Right cardiac atrium (tissue), 5 donors: ENCODE measurements at places on chromosomes 5 and 9.
A peak's percentile ranks its signal among the peaks of the same experiment; 100 is the strongest.

DNA sequence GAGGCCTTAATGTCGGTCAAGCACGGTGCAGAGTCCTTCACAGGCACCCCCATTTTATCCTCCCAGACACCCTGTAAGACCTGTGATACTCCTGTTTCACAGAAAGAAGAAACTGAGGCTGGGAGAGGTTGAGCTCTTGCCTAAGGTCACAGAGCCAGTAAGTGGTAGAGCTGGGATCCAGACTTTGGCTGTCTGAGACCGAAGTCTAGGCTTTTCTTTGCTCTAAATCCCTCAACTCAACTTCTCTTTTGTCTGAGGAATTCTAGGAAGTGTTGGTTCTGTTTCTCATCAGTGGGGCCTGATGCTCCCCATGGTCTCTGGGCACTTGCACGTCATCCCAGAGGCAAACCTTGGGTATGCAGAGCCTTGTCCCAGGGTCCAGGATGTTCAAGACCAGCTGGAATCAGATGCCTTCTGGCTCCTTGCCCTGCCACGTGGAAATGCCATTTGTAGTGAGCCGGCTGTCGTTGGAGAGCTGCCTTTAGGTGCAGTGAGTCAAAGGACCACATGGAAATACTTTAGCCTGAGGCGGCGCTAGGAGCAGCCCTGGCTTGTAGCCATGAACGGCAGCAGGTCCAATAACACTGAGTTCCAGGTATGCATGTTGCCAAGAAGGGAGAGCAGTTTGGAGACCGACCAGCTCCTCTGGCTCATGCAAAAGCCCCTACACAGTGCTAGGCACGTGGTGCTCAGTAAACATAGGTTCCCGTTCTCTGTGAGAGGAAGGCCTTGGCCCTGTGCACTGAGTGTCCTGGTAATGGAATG lies 9.2 kb downstream of the DCANP1 start:
- peak; percentile 65 for DNase-seq

GRCh38 chr9:125260561-125260960 lies 1.1 kb upstream of the GAPVD1 start:
- no peak for DNase-seq

DNA sequence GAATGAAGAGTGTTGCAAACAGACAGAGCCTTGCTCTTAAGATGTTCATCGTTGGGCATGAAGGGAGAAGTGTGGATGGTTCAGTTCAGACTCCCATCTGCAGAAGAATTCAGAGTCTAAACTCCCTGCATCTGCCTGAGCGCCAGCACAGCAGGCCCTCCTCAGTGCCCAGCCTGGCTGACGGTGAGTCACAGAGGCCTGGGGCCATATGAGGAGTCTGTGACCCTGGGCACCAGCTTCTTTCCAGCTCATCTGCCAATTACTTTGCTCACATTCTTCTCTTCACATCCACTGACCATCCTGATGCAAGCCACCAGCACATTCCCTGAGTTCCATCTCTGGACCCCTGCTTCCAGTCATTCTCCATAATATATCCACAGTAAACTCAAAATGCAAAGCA lies 401.1 kb upstream of the TRPC7 start:
- DNase-seq = no peak

DNA sequence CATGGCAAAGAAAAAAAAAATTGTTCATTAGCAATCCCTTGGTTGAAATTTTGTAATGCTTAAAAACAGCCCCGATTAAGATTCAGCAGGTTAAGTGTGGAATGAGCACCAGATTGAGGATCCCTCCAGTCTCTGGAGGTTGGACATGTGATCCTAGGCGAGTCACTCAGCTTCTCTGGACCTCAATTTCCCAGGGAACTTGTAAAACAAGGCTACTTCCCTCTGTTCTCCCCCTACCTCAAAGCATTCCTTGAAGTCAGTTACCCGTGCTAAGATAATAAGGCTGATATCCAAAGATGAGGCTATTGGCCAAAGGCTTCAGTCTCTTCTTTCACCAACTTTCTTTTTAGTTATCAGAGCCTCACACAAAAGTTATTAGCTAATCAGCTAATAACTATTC lies 2.9 kb downstream of the KLHL3 start:
- DNase-seq = no peak

DNA sequence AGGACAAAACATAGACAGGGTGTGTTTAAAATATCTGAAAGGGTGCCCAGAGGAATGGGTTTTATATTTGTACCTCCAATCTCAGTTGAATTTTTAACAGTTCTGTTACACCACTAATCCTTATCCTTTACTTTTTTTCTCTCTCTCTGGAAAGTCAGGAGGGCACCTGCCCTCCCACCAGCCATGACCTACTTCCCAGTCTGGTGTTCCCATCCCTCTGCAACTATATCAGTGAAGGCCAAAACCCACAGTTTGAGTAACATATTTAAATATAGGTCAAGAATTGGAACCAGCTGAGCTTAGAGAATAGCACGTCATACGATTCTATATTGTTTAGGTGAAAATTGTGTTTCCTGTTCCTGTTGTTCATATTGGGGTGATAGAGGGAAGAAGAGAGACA lies 229.8 kb downstream of the NTRK2 start:
- DNase-seq = no peak

- DNase-seq = no peak
These were observed 190.3 kb upstream of the NMUR2 start for GRCh38 chr5:152595405-152595804.

- no peak for DNase-seq
These were observed 15.6 kb upstream of the ACSL6 start for GRCh38 chr5:132027027-132027426.

GRCh38 chr5:87079219-87079618 lies 188.5 kb upstream of the RASA1 start:
- DNase-seq = no peak

DNA sequence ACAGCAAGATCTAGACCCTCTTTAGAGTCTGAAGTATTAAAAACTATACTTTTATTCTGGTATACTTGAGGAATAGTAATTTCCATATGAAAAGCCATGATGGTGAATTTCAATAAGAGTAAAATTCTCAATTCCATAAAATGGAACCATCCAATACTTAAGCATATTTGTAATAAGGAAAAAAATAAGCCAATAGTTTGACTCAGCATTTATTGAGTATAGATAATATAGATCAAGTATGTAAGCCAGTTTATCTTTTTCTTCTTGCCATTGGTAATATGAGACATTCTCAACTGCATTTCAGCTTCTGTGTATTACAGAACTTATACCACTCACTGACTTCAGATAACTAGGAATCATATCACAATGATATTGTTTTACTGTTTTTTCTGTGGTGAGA lies 361.0 kb downstream of the SLCO4C1 start:
- DNase-seq = no peak
